NCI-H1048 (cell line): ENCODE measurements at places on chromosomes 7 and 10.

DNA sequence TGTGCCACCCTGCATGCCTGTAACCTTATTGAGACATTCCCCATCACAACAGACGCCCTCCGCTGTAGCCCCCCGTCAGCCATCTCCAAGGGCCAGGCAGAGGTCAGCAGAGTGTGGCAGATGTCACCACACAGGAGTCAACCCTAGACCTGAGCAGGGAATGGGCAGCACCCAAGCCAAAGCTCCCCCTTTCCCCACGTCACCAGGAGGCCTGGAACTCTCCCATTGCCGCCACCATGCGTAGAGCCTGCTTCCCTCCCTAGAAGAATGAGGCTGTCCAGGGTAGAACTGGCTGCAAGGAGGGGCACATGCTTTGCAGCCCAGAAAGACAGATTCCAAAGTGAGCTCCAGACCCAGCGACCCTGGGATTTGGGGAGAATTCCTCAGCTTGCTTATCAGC, 342.9 kb downstream of the TNS3 start:
- no peak for DNase-seq

- no peak for DNase-seq
Measured at GRCh38 chr7:71009636-71010035, 122.3 kb upstream of the GALNT17 start.

GRCh38 chr10:119769886-119770285, 44.0 kb downstream of the INPP5F start:
- DNase-seq: no peak

DNA sequence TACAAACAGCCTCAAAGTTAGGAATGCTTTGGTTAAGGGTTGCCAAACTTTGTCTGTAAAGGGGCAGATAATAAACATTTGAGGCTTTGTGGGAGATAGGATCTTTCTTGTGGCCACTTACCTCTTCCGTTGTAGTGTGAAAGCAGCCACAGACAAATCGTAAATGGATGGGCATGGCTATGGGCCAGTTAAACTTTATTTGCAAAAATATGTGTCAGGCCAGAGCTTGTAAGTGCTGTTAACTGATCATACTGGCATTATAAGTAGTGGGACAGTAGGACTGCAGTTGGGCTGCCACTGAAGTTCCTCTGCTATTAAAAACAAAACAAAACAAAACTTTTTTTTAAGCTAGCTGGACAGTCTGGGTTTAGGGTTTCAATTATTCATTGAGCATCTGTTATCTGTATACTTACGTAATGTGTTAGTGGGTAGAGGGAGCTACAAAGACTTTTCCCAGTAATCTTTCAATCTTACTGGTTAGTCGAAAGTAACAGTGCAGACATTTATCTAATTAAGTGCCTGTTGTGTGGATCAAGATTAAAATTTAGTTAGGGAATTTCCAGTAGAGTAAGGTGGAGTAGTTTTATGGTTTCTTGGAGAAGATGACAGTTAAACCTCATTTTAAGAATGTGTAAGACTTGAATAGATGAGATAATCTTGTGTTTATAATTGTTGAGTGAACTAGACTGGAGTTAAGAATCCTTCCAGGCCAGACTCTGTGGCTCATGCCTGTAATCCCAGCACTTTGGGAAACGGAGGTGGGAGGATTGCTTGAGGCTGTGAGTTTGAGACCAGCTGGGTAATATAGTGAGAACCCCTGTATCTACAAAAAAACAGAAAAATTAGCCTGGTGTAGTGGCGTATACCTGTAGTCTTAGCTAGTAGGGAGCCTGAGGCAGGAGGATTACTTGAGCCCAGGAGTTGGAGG, 100.1 kb downstream of the BTRC start:
- DNase-seq: no peak

GRCh38 chr10:79424221-79425073, 21.0 kb downstream of the ZCCHC24 start:
- no peak for DNase-seq

DNA sequence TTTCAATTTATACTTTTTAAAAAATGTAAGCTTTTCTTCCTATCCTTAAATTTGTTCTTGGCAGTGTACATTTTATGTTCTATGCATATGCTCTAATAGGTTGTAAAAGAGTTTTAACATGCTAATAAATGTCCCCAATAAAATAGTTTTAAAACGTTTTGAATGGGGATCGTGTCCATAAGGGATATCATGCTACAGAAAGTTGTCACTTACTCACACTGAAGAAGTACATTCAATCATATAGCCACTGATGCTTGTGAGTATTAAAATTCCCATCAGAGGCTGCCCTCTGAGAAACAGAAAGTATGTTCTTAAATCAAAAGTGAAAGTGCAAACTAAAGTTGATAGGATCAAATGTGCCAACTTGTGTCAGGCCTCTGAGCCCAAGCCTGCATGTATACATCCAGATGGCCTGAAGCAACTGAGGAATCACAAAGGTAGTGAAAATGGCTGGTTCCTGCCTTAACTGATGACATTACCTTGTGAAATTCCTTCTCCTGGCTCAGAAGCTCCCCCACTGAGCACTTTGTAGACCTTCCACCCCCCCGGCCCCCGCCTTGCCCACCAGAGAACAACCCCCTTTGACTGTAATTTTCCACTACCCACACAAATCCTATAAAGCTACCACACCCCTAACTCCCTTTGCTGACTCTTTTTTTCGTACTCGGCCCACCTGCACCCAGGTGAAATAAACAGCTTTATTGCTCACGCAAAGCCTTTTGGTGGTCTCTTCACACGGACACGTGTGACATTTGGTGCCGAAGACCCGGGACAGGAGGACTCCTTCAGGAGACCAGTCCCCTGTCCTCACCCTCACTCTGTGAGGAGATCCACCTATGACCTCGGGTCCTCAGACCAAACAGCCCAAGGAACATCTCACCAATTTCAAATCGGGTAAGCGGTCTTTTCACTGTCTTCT, 877 bp upstream of the NOD1 start:
- no peak for DNase-seq

- no peak for DNase-seq
Measured at GRCh38 chr7:116441534-116441933, 58.0 kb upstream of the CAV2 start.

GRCh38 chr7:132140341-132140740, 435.9 kb downstream of the PLXNA4 start:
- DNase-seq: no peak

GRCh38 chr10:86786368-86786767, 29.9 kb downstream of the BMPR1A start:
- DNase-seq: no peak

DNA sequence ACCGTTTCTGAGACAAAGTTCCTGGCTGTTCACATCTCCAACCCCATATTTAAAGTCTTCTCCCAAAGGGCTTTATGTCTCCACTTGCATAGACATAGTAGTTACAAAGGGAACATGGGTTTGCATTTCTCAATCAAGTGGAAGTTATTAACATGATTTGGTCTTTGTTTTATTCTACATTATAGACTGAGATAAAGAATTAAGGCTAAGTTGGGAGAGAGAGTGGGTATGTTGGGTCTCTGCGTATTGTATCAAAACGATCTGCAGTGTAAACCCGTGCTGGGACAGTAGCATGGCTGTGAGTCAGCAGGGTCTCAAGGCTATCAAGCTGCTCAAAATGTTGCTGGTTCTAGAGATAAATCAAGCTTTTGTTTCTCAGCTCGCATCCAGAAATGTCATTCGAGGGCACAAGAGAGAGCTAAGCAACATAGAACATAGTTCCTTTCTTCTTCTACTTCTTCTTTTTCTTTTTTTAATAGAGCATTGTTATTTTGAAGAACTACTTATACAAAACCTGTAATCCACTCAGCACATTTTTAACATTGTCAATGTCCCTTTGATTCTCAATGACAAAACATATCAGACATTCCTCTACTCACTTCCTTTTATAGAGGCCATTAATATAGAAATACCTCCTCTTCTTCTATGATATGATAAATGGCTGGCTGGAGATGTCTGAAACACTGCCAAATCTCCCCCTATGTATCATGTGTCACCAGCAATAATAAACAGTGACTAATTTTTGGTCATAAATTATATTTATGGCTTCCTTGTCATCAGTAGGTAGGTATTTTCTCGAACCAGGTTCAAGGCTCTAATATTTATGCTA, 34.5 kb upstream of the RHOBTB1 start:
- DNase-seq: peak; percentile 58

GRCh38 chr7:34061149-34061548, 155.8 kb downstream of the BMPER start:
- DNase-seq: no peak

DNA sequence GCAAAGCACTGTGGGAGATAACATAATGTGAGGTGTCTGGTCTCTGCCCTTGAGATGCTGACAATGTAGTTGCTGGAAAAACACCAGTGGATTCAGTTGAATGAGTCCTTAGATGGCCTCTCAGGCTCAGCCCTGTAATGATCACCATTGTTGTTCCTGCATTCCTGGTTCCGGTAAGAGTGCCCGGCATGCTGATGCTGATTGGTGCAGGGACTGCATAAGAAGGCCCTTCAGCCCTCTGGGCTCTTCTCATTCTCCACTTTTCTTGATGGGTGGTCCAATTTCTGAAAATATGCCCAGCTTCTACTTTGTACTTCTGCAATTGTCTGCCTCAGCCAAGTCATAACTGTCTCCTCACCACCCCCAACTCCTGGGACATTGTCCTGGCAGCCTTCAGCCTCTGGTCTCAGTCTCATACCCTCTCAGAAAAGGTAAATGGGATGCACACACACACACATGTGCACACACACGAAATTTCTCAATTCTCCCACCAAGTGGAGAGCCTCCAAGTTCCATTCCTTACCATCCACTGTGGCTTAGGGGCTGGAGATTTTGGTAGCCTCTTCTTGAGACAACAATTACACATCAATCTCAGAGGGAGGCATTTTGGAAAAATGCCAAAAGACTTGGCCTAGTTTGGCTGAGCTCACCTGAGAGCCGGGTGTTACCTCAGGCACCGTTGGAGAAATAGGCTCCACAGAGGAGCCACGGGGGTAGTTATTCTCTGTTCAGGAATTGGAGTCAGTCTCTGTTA, 314.9 kb downstream of the RPS24 start:
- no peak for DNase-seq

- DNase-seq: no peak
Measured at GRCh38 chr10:121983852-121984251, 5.1 kb upstream of the TACC2 start.

- DNase-seq: no peak
Measured at GRCh38 chr10:42513921-42514320, 124.4 kb downstream of the ZNF33B start.

GRCh38 chr10:85609509-85609908, 757.1 kb downstream of the GRID1 start:
- no peak for DNase-seq

DNA sequence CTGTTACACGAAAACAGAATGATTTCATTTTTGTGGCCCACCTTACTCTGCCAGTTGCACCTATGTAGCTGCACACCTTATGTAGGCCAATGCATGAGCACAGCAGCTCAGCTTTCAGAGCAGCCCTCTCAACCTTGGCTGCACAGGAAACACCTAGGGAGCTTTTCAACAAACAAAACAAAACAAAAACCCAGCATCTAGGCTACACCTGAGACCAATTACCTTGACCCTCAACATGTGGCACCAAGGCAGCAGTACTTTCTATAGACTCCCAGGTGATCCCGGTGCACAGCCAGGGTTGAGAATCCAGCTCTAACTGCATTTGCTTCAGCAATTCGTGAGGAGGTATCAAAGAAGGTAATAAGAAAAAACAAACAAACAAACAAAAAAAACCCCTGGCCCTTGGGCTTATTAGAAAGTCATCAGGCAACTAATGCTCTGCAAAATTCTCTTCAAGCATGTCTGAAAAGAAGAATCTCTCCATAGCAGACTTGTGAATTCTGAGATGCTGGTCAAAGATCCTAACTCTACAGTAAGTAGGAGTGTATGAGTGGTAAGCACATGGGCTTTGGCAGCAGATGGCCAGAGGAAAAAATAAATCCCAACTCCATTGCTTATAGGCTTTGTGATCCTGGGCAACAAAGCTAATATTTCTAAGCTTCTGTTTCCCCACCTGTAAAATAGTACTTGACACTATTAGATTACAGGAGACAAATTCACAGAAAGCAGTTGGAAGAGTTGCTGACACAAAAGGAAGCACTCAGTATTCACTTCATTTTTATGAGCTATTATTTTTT, 113.4 kb upstream of the NOBOX start:
- DNase-seq: no peak

DNA sequence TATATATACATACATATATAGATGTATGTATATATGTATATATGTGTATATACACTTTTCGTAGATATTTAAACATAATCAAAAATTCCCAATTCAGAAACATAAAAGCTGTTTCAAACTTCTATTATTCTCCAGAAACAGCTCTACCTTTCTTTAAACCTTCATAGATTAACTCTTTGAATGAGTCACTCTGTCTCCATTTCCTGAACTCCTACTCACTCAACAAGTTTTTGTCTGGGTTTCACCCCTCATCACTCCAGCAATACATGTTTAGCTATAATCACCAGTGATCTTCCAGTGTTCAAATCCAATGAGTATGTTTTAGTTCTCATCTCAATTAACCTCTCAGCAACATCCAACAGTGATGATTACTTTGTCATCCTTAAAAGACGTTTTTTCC, 9.6 kb downstream of the DGKB start:
- DNase-seq: no peak

DNA sequence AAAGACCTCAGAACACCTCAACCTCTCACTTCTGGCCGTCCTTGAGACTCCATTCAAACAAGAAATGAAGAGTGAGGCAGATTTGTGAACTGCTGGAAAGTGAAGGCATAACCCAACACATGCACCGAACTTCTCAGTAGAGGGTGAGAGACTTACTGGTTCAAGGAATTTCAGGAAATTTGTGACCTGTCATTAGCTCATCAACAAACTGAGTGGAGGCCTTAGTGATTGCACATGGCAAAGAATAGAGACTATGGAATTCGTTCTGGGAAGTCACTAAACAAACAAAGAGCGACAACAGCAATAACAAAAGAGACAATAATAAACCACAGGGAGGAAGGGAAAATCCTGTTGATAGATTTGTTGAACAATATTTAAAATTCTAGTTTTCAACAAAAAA, 125.0 kb upstream of the AKR1E2 start:
- no peak for DNase-seq

GRCh38 chr10:3143791-3144434, 28.7 kb downstream of the PITRM1 start:
- no peak for DNase-seq
